Glomerular endothelial cell (primary cell): ENCODE measurements at places on chromosomes 7 and 10. TPM values are rescaled to one million over a fixed set of nuclear protein-coding genes. Genes with fewer than 3 reads are reported as not detected.

Gene FAM171A1
- total RNA-seq, result 97.8 and 98.1 TPM in 2 replicates

Gene INPP5A
- total RNA-seq, result 43.9 and 51.9 TPM in 2 replicates

Gene GTF2IRD1
- 13.6 and 13.8 TPM in 2 replicates for total RNA-seq

Gene PNLIP
- total RNA-seq, result not detected in 2 replicates

Gene PTN
- total RNA-seq, result 1.9 and 2.3 TPM in 2 replicates

Gene CDH23
- total RNA-seq, result not detected in 2 replicates
